ENCODE measurements at places on chromosomes 13 and 19. TPM values are rescaled to one million over a fixed set of nuclear protein-coding genes. Genes with fewer than 3 reads are reported as not detected.

ZNF765 gene
- 20.0 TPM for total RNA-seq

PTPRH gene
- total RNA-seq: 3.9 TPM

LILRB4 gene
- not detected for total RNA-seq

FCER2 gene
- total RNA-seq: not detected

PDE4C gene
- total RNA-seq: 0.33 TPM

PLA2G4C gene
- total RNA-seq: 3.2 TPM

FFAR1 gene
- total RNA-seq: 2.1 TPM

KLK2 gene
- total RNA-seq: 0.43 TPM

SLITRK6 gene
- total RNA-seq: 13.0 TPM

SCGB2B2 gene
- total RNA-seq: 0.60 TPM

DNA sequence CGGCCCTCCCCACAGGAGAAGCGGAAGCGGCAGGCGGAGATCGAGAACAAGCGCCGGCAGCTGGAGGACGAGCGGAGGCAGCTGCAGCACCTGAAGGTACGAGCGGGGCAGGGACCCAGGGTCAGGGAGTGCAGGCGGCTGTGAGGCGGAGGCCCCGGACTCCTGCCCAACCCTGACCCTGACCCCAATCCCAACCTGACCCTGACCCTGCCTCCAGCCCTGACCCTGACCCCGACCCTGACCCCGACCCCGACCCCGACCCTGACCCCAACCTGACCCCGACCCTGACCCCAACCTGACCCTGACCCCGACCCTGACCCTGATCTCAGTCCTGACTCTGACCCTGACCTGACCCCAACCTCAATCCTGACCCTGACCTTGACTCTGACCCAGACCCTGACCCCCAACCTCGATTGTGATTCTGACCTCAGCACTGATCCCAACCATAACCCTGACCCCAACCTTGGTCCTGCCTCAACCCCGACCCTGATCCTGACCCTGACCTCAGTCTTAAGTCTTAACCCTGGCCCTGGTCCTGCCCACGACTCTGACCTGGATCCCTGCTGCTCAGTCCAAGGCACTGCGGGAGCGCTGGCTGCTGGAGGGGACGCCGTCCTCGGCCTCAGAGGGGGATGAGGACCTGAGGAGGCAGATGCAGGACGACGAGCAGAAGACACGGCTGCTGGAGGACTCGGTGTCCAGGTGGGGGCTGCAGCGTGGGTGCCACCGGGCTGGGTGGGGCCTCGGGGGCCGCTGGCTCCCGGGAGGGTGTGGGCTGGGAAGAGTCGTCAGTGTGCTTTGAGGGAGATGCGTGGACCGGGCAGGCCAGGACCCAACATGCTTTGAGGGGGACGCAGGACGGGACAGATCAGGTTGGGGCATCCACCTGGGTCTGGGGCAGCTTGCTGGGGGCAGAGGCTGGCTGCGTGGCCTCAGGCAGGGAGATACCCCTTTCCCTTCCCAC is 18.5 kb downstream of the PALM start:
- H3K27ac ChIP-seq: no peak overlapping the region
- H3K36me3 ChIP-seq: no peaks in the 10 kb centered on the region
- no peaks in the 10 kb centered on the region for H3K27me3 ChIP-seq
- H3K4me1 ChIP-seq: no peaks in the 10 kb centered on the region

DNA sequence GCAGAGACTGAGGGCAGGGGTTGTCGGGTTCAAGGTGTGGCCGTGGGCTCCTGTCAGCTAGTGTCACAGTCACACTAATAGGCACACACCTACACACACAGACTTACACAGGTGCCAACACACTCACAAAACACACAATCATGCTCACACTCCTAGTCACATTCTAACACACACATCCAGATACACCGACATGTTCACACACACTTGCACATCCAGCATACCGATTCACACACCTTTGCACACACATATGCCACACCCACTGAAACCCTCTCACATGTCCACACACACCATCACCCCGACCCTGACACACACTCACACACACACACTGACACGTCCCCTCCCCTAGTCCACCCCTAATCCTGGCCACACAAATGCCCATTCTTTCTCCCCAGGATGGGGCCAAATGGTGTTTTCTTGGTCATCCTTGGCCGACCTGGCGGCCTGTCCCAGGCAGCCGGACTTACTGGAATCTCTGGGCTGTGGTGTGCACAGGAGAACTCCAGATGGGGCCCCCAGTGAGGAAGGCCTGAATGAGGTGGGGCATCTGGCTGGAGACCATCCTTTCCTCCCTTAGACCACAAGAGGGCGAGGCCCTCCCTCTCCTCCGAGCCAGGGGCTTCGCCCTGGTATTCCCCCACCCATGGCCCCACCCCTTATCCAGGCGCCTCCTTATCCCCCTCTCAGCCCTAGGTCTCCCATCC is 19.1 kb upstream of the PNMA8B start:
- peaks cover 7% of the 10 kb centered on the region for H3K4me1 ChIP-seq
- H3K27ac ChIP-seq: no peak overlapping the region

DNA sequence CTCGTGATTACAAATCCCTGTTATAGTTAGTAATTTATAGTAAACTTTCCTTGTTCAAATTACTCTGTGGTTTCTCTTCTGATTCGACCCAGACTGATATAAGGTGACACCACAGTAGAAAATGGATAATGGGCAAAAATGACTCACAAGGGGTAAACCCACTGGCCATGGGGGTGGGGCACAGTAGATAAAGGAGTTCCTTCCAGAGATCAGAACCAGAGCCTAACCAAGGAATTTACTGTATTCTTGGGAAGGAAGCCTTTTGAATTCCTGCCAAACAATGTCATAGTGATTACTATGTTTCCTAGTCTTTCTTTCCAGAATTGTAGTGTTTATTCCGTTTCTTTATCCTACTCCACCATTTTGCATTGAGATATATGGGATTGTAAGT is 21.9 kb downstream of the MIR17HG start:
- H3K4me1 ChIP-seq: peaks cover 4% of the 10 kb centered on the region
- H3K27ac ChIP-seq: no peak overlapping the region
- no peak overlapping the region for H3K4me3 ChIP-seq

DNA sequence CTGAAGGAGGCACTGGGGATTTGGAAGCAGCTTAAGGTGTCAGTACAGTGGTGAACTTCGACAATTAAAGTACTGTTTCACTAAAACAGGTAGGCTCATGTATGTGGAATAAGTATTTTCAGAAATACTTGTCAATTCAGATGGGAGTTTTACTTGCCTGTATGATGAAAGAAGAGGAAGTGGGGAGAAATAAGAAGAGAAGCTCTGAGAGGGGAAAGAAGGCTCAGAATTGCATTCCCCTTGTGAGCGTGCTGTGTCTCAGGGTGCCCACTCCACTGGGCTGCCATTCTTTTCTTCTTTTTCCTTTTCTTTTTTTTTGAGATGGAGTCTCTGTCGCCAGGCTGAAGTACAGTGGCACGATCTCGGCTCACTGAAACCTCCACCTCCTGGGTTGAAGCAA is 38.6 kb upstream of the RNF17 start:
- DNase-seq: no peak
- peaks cover 9% of the 10 kb centered on the region for H3K27me3 ChIP-seq
- H3K27ac ChIP-seq: no peak overlapping the region
- no peaks in the 10 kb centered on the region for H3K36me3 ChIP-seq
- H3K4me1 ChIP-seq: no peaks in the 10 kb centered on the region
- H3K4me3 ChIP-seq: no peak overlapping the region

- H3K27ac ChIP-seq: no peak overlapping the region
- no peaks in the 10 kb centered on the region for H3K27me3 ChIP-seq
- peaks cover 14% of the 10 kb centered on the region for H3K36me3 ChIP-seq
- no peak for DNase-seq
- peaks cover 42% of the 10 kb centered on the region for H3K4me1 ChIP-seq
- H3K4me3 ChIP-seq: no peak overlapping the region
Observed at GRCh38 chr13:99062593-99062992, 84.7 kb upstream of the DOCK9 start.

DNA sequence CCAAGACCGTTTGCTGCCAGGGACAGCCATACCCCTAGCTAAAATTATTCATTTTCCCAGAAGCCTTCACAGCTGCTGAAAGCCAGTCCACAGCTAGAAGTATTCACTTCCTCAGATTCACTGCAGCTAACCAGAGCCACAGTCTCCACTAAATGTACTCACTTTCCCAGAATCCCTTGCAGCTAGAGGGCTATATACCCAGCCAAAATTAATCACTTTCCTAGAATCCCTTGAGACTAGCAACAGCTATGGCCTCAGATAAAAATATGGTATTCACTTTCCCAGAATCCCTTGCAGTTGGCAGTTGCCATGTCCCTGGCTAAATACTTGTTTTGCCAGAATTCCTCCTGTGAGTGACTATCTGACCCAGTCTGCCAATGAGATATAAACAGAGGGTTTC is 13.8 kb upstream of the MEIS3 start:
- DNase-seq: no peak
- H3K4me1 ChIP-seq: peaks cover 5% of the 10 kb centered on the region
- no peak overlapping the region for H3K27ac ChIP-seq
- H3K4me3 ChIP-seq: no peak overlapping the region

DNA sequence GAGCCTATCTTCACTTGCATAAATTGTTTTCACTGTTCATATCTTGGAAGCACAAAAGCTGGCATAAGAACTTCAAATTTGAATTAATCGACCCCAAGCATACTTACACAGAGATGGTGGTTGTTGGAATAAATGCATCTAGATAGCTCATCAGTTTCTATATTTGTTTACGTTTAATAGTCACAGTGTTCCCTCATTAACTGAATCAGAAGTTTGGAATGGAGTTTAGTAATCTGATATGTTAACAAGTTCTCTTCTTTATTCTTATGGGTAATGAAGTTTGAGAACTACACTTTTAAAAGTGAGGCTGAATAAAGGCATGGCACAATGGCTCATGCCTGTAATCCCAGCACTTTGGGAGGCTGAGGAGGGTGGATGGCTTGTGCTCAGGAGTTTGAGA is 886.7 kb upstream of the PCDH20 start:
- peaks cover 4% of the 10 kb centered on the region for H3K4me1 ChIP-seq
- no peak overlapping the region for H3K27ac ChIP-seq
- H3K27me3 ChIP-seq: no peaks in the 10 kb centered on the region
- no peak for DNase-seq
- H3K36me3 ChIP-seq: no peaks in the 10 kb centered on the region

- no peaks in the 10 kb centered on the region for H3K27me3 ChIP-seq
- H3K4me1 ChIP-seq: peaks cover 33% of the 10 kb centered on the region
- H3K4me3 ChIP-seq: no peak overlapping the region
Observed at GRCh38 chr13:23605831-23606230, 35.6 kb downstream of the TNFRSF19 start.

- no peak overlapping the region for H3K27ac ChIP-seq
- peaks cover 6% of the 10 kb centered on the region for H3K4me1 ChIP-seq
- H3K27me3 ChIP-seq: peaks cover 8% of the 10 kb centered on the region
- no peaks in the 10 kb centered on the region for H3K36me3 ChIP-seq
Observed at GRCh38 chr13:33617055-33617454, 200.9 kb upstream of the RFC3 start.

DNA sequence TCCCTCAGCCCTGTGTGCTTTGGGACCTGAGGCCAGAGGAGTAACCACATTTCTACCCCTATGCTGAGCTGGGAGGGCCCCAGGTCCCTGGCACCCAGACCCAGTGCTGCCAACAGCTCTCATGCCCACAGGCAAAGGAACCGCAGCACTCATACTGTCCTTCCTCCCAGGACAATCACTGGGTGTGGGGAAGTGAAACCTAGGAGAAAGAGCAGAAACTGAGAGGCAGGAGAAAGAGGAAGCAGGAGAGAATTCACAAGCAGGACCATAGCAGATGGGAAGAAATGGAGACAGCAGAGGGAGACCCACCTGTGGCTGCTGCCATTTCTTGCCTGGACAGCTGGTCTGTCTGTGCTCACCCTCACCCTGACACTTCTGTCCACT is 18.9 kb downstream of the CCDC97 start:
- H3K27ac ChIP-seq: peak overlapping the region; percentile 50
- DNase-seq: no peak
- peaks cover 38% of the 10 kb centered on the region for H3K27me3 ChIP-seq
- H3K4me1 ChIP-seq: peaks cover 39% of the 10 kb centered on the region
- H3K4me3 ChIP-seq: no peak overlapping the region

DNA sequence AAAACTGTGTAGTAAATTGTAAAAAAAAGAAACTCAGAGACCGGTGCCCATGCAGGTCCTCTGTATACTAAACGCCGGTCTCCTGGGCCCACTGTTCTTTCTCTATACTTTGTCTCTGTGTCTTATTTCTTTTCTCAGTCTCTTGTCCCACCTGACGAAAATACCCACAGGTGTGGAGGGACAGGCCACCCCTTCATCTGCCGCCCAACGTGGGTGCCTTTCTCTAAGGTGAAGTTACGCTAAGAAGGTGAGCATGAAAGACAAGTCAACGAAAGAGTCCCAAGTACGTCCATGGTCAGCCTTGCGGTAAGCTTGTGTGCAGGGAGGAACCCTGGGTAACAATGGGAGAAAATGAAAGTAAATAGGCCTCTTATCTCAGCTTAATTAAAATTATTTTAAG is 48.0 kb upstream of the WASF3 start:
- H3K4me3 ChIP-seq: no peak overlapping the region
- no peak overlapping the region for H3K27ac ChIP-seq
- no peaks in the 10 kb centered on the region for H3K27me3 ChIP-seq
- H3K36me3 ChIP-seq: no peaks in the 10 kb centered on the region

GRCh38 chr19:1591421-1592023 is 1.1 kb downstream of the MBD3 start:
- peak overlapping the region; percentile 94 for H3K27ac ChIP-seq
- peaks cover 3% of the 10 kb centered on the region for H3K36me3 ChIP-seq
- peaks cover 9% of the 10 kb centered on the region for H3K4me1 ChIP-seq
- no peaks in the 10 kb centered on the region for H3K27me3 ChIP-seq
- no peak for DNase-seq

GRCh38 chr13:96650301-96650886 is 343.9 kb downstream of the OXGR1 start:
- no peaks in the 10 kb centered on the region for H3K4me1 ChIP-seq
- H3K27me3 ChIP-seq: no peaks in the 10 kb centered on the region
- no peak overlapping the region for H3K27ac ChIP-seq
- no peak overlapping the region for H3K4me3 ChIP-seq
- no peaks in the 10 kb centered on the region for H3K36me3 ChIP-seq

DNA sequence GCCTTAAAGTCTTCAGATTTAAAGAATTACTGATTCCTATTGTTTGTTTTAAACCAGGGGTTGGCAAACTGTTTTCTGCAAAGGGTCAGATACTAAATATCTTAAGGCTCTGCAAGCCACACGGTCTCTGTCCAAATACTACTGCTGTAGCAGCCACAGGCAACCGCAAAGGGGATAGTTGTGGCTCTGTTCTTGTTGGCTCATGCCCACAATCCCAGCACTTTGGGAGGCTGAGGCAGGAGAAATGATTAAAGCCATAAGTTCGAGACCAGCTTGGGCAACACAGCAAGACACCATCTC is 22.4 kb downstream of the RANBP3 start:
- no peaks in the 10 kb centered on the region for H3K27me3 ChIP-seq
- no peak overlapping the region for H3K4me3 ChIP-seq
- no peak for DNase-seq
- peaks cover 74% of the 10 kb centered on the region for H3K4me1 ChIP-seq

GRCh38 chr19:480016-480855 is 16.1 kb upstream of the MADCAM1 start:
- peak overlapping the region; percentile 74 for H3K4me3 ChIP-seq
- no peaks in the 10 kb centered on the region for H3K36me3 ChIP-seq
- H3K27me3 ChIP-seq: peaks cover 25% of the 10 kb centered on the region
- peak overlapping the region; percentile 85 for H3K27ac ChIP-seq
- H3K4me1 ChIP-seq: peaks cover 9% of the 10 kb centered on the region
- no peak for DNase-seq

- H3K4me1 ChIP-seq: no peaks in the 10 kb centered on the region
- no peak overlapping the region for H3K4me3 ChIP-seq
- H3K27me3 ChIP-seq: peaks cover 56% of the 10 kb centered on the region
- no peak overlapping the region for H3K27ac ChIP-seq
- H3K36me3 ChIP-seq: no peaks in the 10 kb centered on the region
Observed at GRCh38 chr13:26749285-26749684, 11.3 kb downstream of the GPR12 start.

- H3K36me3 ChIP-seq: peaks cover 32% of the 10 kb centered on the region
- DNase-seq: no peak
- peak within 1 kb of the TSS; percentile 94 for H3K27ac ChIP-seq
- peak within 1 kb of the TSS; percentile 98 for H3K4me3 ChIP-seq
- H3K27me3 ChIP-seq: no peaks in the 10 kb centered on the region
Observed at GRCh38 chr13:44575741-44576350, at the start of gene TSC22D1. TSC22D1 (minus strand) TSS chr13:44576330; CDS start chr13:44576074, 256 bp downstream.

All from type B pancreatic cell (in vitro differentiated cells).